ENCODE measurements at places on chromosomes 13 and 19.

GRCh38 chr13:73096173-73096572 lies 37.4 kb downstream of the KLF5 start:
- DNase-seq = no peak

GRCh38 chr19:16628984-16629691 lies 1.1 kb upstream of the MED26 start:
- no peak for DNase-seq

DNA sequence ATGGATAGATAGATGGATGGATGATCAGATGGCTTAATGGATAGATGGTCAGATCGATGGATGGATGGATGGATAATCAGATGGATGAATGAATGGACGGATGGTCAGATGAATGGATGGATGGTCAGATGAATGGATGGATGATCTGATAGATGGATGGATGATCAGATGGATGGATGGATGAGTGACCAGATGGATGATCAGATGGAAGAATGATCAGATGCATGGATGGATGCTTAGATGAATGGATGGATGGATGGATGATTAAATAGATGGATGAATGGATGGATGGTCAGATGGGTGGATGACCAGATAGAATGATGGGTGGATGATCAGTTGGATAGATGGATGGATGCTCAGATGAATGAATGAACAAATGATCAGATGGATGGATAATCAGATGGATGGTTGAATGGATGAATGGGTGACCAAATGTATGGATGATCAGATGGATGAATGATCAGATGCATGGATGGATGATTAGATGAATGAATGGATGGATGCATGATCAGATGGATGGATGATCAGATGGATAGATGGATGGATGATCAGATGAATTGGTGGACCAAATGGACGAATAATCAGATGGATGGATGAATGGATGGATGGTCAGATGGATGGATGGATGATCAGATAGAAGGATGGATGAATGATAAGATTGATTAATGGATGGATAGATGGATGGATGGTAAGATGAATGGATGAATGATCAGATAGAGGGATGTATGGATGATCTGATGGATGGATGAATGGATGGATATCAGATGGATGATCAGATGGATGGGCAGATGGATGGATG lies 205.1 kb downstream of the TEX29 start:
- DNase-seq = no peak

GRCh38 chr13:45715351-45715750 lies 13.2 kb downstream of the CBY2 start:
- no peak for DNase-seq

DNA sequence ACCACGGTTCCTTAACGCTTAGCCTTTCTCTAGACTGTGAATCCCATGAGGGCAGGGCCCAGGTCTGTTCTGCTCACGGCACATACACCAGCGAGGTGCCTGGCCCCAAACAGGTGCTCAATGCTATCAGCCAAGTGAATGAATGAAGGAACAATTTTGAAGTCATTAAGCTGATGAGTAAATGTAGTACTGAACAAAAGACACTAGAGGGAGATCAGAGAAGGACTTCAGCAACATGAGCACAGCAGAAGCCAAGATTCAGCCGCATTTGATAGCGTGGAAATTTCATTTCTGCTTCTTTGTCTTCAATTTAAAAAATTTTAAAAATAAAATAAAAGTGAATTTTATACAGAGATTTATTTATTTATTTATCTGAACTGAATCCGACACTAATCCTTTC lies 20.1 kb upstream of the MYO16 start:
- no peak for DNase-seq
